Amniotic epithelial cell (primary cell): ENCODE measurements at places on chromosomes 6 and 20.
A peak's percentile ranks its signal among the peaks of the same experiment; 100 is the strongest.

- peak; percentile 73 for DNase-seq
Observed at GRCh38 chr6:159981403-159982245, 12.7 kb downstream of the IGF2R start.

- DNase-seq = peak; percentile 26
Observed at GRCh38 chr6:117232196-117232595, 33.2 kb upstream of the VGLL2 start.

DNA sequence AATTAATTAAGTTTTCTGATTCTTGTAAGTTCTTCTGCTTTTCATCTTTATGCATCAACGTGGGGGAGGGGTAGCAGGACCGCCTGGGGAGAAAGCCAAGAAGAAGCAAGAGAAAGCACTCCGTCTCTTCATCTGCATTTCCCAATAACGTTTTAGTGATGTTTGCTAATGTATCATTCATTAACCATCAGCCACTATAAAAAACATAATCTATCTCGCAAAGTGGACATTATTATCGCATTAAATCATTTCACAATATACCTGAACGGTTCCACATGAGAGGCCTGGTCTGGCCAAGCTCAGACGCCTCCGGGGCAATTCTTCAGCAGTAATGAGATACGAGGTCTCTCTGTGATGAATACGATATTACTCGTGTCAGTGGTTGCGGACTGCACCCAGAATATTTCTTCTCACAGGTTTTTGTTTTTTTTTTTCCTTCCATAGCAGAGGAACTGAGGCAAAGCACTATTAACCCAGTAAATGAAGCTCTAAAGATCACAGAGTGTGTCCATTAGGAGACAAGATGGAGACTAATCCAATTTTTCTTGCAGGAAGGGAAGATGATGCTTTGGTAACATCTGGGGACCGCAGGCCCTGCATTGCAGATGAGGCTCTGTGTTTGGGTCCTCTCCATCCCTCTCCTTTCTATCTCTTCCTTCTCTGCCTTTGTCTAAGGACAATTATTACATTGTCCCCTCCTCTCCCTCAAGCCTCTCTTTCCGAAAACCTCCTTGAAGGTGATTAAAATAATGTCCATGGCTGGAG lies 156.1 kb downstream of the SLC35B3 start:
- no peak for DNase-seq

DNA sequence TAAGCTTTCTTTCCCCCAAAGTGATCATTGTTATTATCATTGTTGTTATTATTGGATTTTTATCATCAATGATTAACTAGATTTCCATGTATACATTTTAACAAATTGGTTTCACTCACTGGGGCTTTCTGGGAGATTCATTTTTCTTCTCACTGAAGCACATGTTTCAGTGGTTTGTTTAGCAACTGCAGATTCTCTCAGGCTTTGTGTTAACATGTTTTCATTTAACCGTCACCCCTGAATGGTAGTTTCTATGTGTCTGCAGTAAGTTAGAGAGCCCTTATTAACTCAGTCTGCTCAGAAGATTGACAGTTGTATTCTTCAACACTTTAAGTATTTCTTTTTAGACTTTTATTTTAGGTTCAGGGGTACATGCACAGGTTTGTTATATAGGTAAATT lies 12.4 kb downstream of the ZKSCAN4 start:
- no peak for DNase-seq

GRCh38 chr20:63837479-63837878 lies 6.4 kb upstream of the ZBTB46 start:
- DNase-seq = no peak

DNA sequence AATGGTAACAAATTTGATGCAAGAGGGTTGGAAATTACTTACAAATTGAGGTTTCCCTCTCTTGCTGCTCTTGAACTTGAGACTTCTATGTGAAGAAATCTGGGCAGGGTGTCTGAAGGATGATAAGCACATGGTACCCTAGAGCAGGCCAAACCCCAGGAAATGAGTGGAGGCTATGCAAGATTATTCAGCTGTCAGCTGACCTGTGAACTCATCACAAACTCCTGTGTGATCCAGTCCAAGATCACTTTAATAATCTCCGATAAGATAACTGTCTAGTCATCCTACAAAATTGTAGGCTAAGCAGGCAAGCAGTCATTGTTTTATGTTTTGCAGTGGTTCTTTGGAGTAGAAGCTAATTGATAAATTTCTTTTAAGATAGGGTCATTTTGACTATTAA lies 213.1 kb downstream of the BTBD3 start:
- DNase-seq = peak; percentile 94

DNA sequence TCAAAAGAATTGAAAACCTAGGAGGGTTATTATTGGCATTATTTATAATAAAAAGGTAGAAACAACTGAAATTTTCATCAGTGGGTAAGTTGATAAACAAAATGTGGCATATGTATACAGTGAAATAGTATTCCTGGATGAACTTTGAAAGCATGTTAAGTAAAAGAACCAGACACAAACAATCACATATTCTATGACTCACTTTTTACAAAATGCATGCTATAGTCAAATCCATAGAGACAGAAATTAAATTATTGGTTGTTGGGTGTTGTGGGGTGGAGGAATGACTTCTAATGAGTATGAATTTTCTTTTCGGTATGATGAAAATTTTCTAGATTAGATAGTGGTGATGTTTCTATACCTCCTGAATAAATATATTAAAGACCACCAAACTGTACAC lies 94.6 kb downstream of the LRRC1 start:
- no peak for DNase-seq

GRCh38 chr6:114997813-114998292 lies 655.0 kb upstream of the HS3ST5 start:
- no peak for DNase-seq

- no peak for DNase-seq
Observed at GRCh38 chr20:48057251-48057650, 272.0 kb upstream of the SULF2 start.

GRCh38 chr20:50304923-50305635 lies 114.4 kb downstream of the CEBPB start:
- DNase-seq = peak; percentile 94
